Stimulated activated CD4-positive, alpha-beta T cell treated with anti-CD3 and anti-CD28 coated beads, Interleukin-1b, Interleukin-23, amount 100 ng/mL, for 4 hours (primary cell): ENCODE measurements at places on chromosomes 11 and 22.
A peak's percentile ranks its signal among the peaks of the same experiment; 100 is the strongest.

- DNase-seq: no peak
Measured at GRCh38 chr11:65563601-65564000, 5.4 kb upstream of the LTBP3 start.

- DNase-seq: peak; percentile 11
Measured at GRCh38 chr22:26835929-26836528, 178.6 kb downstream of the MIAT start.

- DNase-seq: no peak
Measured at GRCh38 chr11:69387409-69387885, 93.5 kb downstream of the MYEOV start.

DNA sequence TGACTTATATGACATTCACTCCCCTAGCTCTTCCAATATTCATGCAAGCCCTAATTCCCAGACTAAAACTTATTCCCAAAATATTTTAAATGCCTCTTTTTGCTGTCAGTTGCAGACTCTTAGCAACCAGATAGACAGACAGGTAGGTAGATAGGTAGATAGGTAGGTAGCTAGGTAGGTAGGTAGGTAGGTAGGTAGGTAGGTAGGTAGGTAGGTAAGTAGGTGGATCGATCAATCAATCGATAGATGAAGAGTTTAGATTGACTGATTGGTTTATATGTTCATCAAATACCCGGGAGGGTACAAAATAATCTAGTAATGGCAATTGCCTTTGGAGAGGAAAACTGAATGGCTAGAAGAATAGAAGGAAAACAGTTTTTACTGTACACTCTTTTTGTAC, 86.3 kb downstream of the TTC28 start:
- no peak for DNase-seq

- no peak for DNase-seq
Measured at GRCh38 chr22:17368554-17369438, 464 bp upstream of the CECR2 start.
